ENCODE measurements at places on chromosomes 3 and 15. TPM values are rescaled to one million over a fixed set of nuclear protein-coding genes. Genes with fewer than 3 reads are reported as not detected.
A peak's percentile ranks its signal among the peaks of the same experiment; 100 is the strongest.

The GPX1 gene
- total RNA-seq, result 509 TPM

The NUSAP1 gene
- total RNA-seq, result 125 TPM

The CCR2 gene
- total RNA-seq, result not detected

The PLSCR5 gene
- total RNA-seq, result not detected

The AGTR1 gene
- total RNA-seq, result not detected

The CYP1A1 gene
- total RNA-seq, result 1.2 TPM

The ACTR8 gene
- 32.0 TPM for total RNA-seq

The TM6SF1 gene
- total RNA-seq, result 46.6 TPM

The DOCK3 gene
- total RNA-seq, result 0.04 TPM

The SNX33 gene
- 8.5 TPM for total RNA-seq

DNA sequence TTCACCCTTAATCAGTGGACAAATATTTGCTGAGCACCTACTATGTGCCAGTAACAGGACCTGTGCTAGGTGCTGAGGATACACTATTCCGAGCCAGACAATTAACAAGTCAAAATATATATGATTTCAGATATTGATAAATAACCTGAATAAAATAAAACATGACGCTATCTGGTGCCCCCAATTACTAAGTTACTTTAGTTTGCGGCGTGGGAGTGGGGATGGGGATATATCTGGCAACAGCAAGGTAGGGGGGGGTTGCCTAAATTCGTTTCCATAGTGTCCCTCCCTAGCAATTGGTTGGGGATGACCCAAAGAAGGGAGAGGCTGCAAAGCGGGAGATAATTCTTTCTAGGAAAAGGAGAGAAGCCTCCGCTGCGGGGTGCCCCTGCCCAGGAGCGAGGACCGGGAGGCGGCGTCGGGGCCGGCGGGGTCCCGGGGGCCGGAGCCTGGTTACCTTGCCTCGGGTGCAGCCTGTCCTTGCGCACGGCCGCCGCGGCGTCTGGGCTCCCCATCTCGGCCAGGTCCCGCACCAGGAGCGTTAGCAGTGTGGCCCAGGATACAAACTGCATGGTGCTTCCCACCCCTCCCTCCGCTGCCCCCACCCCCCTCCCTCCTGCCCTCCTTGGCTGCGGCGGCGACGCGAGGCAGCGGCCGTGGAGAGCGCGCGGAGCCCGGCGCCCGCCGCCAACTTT, 567 bp downstream of the ADAMTS9 start:
- no peak for DNase-seq

GRCh38 chr3:120742849-120743365, 363 bp downstream of the GTF2E1 start:
- no peak for DNase-seq

DNA sequence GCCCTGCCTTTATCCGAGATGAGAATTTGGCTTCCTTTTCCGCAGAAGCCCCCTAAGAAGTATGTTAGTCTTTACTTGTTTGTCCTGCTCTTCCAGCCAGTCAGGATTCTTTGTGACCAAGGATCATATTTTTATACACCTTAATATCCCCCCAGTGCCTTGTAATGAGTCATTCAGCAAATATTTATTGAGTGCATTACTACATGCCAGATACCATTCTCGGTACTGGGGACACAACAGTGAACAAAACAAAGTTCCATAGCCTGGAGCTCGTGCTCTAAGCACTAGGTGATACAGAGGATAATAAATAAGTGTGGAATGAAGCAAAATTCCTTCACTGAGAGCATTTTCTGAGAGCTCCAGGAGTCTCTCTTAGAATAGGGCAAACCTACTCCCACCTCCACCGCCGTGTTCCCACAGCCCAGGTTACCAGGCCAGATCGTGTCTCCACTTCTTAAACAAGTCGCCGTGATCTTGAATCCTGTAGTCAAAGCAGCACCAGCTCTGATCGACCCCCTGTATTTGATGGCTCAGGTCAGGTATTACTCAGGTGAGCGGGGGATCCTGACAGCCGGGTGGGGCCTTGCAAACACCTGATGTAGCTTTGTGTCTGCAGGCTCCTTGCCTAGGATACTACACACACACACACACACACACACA, 18.5 kb downstream of the TTC21A start:
- DNase-seq, result no peak

GRCh38 chr3:126017362-126017761, 48.4 kb downstream of the ROPN1B start:
- DNase-seq, result no peak

- no peak for DNase-seq
These were observed 11.9 kb downstream of the P3H2 start for GRCh38 chr3:190108804-190109203.

DNA sequence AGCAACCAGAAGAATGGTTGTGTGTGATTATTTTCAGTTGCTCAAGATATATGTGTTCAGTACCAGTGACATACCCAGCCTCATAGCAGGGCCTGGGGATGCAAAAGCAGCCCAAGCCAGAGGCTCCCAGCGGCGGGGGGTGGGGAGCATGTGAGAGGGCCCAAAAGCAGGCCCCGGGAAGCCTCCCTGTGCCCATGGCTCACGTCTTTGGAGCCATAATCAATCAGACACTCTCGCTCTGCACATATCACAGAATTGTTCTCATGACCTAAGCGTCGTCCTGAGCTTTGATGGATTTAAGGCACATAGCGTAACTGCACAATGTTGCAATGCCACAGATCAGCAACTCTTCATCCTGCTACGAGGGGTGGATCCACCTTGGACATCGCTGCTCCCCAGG, 20.8 kb downstream of the KLHL25 start:
- DNase-seq, result no peak

- DNase-seq, result no peak
These were observed 404.5 kb upstream of the TPM1 start for GRCh38 chr15:62637950-62638619.

DNA sequence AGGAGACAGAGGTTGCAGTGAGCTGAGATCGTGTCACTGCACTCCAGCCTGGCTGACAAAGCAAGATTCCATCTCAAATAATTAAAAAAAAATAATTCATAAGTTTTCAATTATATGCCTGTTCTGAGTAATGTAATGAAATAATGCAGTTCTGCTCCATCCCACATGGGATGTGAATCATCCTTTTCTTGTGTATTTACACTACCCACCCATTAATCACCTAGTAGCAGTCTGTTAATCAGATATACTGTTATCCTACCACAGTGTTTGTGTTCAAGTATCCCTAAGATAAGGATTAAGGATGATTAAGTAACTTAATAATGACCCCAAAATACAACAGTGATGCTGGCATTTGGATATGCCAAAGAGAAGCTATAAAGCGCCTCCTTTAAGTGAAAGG, 38.8 kb downstream of the PIGB start:
- DNase-seq, result no peak

DNA sequence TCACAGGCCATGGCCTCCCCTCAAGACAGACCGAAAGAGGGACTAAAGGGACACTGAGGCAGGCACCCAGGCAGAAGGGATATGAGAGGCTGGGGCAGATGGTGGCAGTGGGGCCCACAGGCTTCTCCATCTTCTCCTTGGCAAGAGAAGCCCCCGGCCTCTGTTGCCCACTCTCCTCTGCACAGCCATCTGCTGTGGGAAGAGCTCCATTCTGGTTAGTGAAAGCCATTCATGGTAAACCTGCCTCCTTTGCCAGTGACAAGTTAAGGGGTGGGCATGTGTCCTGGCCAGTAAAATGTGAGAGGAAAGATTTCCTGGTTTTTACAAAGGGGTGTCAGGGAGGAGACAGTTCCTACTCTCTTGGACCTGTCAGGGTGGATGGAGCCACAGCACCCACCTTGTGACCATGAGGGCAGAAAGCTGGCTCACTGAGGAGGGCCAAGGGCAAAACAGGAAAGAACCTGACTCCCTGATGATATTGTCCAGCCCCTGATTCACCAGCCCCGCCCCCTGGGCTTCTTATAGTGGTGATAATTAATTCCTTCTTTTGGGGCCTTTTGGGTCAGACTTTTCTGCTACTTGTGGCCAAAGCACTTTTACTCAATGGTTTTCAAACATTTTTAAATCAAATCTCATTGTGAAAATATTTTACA, 130.4 kb upstream of the SMAD3 start:
- DNase-seq, result no peak

- DNase-seq, result peak; percentile 26
These were observed 29.0 kb downstream of the GYG1 start for GRCh38 chr3:149020196-149020838.

- no peak for DNase-seq
These were observed 72.4 kb downstream of the CHDH start for GRCh38 chr3:53773611-53774368.

- DNase-seq, result no peak
These were observed 420.2 kb downstream of the TBC1D5 start for GRCh38 chr3:17322106-17322793.

- no peak for DNase-seq
These were observed 920 bp downstream of the SLC15A2 start for GRCh38 chr3:121895121-121895520.

GRCh38 chr15:51840692-51841091, 11.2 kb downstream of the TMOD3 start:
- DNase-seq, result no peak

DNA sequence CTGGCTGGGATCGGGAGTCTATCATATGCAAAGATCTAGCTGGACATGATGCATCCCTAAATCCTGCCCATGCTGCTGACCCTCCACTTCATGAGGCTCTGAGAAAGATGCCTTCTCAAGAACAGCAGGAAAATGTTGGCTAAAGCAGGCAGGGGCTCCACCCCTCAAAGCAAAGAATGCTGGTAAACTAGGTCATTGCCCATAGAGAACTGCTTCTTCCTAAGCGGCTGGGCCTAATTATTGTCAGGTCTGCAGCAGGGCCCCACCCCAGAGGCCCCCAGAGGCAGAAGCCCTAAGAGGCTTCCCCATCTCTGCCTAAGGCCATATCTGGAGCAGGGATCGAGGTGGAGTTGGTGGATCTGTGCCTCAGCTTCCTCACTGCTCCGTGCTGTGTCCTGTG, 447.4 kb upstream of the PROK2 start:
- no peak for DNase-seq

DNA sequence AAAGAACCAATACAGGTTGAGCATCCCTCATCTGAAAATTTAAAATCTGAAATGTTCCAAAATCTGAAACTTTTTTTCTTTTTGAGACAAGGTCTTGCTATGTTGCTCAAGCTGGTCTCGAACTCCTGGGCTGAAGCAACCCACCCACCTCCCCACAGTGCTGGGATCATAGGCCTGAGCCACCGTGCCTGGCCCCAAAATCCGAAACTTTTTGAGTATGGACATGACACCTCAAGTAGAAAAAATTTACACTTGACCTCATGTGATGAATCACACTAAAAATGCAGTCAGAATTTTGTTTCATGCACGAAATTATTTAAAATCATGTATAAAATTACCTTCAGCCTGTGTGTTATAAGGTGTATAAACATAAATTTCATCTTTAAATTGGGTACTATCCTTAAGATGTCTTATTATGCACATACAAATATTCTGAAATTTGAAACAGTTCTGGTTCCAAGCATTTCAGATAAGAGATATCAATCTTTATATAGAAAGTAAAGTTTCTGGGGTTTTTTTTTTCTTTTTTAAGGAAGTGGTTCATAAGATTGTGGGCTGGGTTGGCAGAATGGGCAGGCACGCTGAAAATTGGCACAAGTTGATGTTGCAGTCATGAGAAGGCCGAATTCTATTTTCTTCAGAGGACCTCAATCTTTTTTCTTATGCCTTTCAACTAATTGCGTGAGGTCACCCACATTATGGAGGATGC, 72.5 kb downstream of the SPRED1 start:
- DNase-seq, result no peak

GRCh38 chr3:132786890-132787289, 64.7 kb upstream of the NPHP3 start:
- no peak for DNase-seq

DNA sequence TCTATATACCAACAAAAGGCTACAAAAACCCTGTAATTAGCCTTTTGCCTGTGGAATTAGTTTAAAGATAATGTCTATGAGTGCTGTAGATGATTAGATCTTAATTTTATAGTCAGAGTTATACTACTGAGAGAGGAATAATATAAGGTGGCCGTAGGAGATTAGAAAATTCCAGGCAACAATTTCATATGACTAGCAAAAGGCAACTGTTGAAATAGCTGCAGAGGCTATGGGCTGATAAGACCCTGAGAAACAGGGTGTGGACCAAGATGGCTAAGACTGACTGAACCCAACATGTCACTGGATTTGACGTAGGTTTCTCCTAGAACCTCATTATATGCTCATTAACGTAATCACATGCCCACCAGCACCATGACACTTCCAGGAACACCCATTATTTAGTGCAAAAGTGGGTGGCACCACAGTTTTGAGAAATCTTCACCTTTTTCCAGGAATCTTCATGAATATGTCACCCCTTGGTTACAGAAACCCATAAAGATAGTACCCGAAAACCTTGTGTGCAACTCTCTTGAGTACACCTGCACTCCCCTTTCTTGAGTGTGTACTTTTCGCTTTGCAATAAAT, 29.1 kb upstream of the SCG3 start:
- no peak for DNase-seq

DNA sequence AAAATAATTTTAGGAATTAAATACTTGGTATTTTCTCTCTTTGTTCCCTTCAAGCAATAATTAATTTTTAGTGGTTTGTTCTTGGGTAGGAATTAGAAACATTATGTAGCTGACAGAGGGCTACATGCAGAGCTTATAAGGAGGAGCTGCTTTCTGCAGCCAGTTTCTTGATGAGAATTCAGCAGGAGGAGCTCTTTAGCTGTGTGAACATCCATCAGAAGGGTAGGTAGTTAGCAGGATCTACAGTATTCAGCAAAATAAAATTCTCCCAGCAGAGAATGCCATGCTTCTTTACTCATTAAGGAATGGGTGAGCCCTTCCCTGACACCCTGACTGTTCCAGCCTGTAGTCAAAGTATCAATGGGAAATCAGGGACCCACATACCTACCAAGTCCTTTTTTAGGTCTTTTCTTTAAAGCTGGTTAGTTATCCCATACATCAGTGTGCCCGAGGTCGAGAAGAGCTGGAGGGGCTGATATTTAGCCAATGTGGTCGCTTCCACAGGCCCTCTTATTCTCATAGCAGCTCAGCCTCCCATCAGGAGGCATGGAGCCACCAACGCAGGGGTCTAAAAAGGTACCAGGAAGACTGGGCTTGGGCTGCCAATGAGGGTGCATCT, 54.0 kb downstream of the KCNAB1 start:
- DNase-seq, result peak; percentile 22

DNA sequence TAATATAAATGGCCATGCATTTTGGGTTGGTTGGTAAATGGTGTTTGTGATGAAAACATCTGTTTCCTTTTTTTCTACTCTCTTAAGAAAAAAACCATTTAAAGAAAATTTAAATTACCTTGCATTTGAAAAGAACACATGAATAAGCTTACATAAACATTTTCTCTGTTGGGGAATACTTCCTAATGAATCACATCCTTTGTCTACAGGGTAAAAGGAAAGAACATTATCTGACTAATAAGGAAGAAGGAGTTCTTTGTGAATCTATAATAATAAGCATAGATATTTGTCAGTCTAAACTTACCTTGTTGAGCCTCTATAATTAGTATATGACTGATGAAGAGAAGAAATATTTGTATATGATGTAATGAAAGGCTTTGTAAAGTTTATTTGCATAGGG, 254.1 kb upstream of the ZNF717 start:
- no peak for DNase-seq

- DNase-seq, result no peak
These were observed 179.4 kb downstream of the SATB1 start for GRCh38 chr3:18245721-18246120.

All from pulmonary artery endothelial cell (primary cell).